ENCODE measurements at places on chromosomes 4 and X. TPM values are rescaled to one million over a fixed set of nuclear protein-coding genes. Genes with fewer than 3 reads are reported as not detected.

VCX2 gene
- total RNA-seq: not detected

RAB9A gene
- total RNA-seq: 18.3 TPM

BEX2 gene
- 16.8 TPM for total RNA-seq

CPLX1 gene
- total RNA-seq: 3.7 TPM

MAPK10 gene
- total RNA-seq: not detected

MUC7 gene
- total RNA-seq: not detected

CT45A3 gene
- not detected for total RNA-seq

BCAP31 gene
- 140 TPM for total RNA-seq

SLC10A4 gene
- total RNA-seq: 0.17 TPM

NPNT gene
- total RNA-seq: not detected

RGN gene
- total RNA-seq: not detected

MAGEA2 gene
- not detected for total RNA-seq

RAB40A gene
- total RNA-seq: 0.22 TPM

HTRA3 gene
- total RNA-seq: not detected

SMARCA1 gene
- total RNA-seq: 0.17 TPM

STBD1 gene
- 0.44 TPM for total RNA-seq

RIPPLY1 gene
- total RNA-seq: not detected

RTL9 gene
- not detected for total RNA-seq

PGAM4 gene
- not detected for total RNA-seq

MAGEC1 gene
- total RNA-seq: not detected

SATL1 gene
- total RNA-seq: not detected

FGB gene
- not detected for total RNA-seq

MAB21L2 gene
- total RNA-seq: not detected

XAGE2 gene
- total RNA-seq: not detected

CRMP1 gene
- total RNA-seq: not detected

SCML2 gene
- total RNA-seq: 2.0 TPM

SPIN3 gene
- 11.3 TPM for total RNA-seq

DIAPH2 gene
- 13.9 TPM for total RNA-seq

CXCL11 gene
- total RNA-seq: not detected

SSX1 gene
- total RNA-seq: not detected

IL13RA1 gene
- 0.62 TPM for total RNA-seq

SH3D19 gene
- not detected for total RNA-seq

TMSB15C gene
- total RNA-seq: 5.1 TPM

TLR2 gene
- total RNA-seq: 1.9 TPM

EMCN gene
- total RNA-seq: not detected

CDKL2 gene
- 0.45 TPM for total RNA-seq

PAK3 gene
- total RNA-seq: 0.44 TPM

NLRP2B gene
- not detected for total RNA-seq

POF1B gene
- total RNA-seq: not detected

GABRB1 gene
- not detected for total RNA-seq
